ENCODE measurements at places on chromosomes 7 and 10. TPM values are rescaled to one million over a fixed set of nuclear protein-coding genes. Genes with fewer than 3 reads are reported as not detected.

Gene BLVRA
- 20.4 TPM for total RNA-seq

Gene OPN1SW
- not detected for total RNA-seq

- H3K27ac ChIP-seq = peak overlapping the region; percentile 27
- DNase-seq = peak; percentile 80
- no peaks in the 10 kb centered on the region for H3K27me3 ChIP-seq
- no peak overlapping the region for H3K4me3 ChIP-seq
- no peaks in the 10 kb centered on the region for H3K36me3 ChIP-seq
- peaks cover 5% of the 10 kb centered on the region for H3K4me1 ChIP-seq
Measured at GRCh38 chr7:4753598-4754432, 21.6 kb upstream of the AP5Z1 start.

GRCh38 chr7:154564676-154565075 lies 438.2 kb downstream of the PAXIP1 start:
- no peaks in the 10 kb centered on the region for H3K36me3 ChIP-seq
- H3K4me1 ChIP-seq = no peaks in the 10 kb centered on the region
- H3K4me3 ChIP-seq = no peak overlapping the region
- DNase-seq = no peak
- no peak overlapping the region for H3K27ac ChIP-seq
- H3K27me3 ChIP-seq = no peaks in the 10 kb centered on the region

DNA sequence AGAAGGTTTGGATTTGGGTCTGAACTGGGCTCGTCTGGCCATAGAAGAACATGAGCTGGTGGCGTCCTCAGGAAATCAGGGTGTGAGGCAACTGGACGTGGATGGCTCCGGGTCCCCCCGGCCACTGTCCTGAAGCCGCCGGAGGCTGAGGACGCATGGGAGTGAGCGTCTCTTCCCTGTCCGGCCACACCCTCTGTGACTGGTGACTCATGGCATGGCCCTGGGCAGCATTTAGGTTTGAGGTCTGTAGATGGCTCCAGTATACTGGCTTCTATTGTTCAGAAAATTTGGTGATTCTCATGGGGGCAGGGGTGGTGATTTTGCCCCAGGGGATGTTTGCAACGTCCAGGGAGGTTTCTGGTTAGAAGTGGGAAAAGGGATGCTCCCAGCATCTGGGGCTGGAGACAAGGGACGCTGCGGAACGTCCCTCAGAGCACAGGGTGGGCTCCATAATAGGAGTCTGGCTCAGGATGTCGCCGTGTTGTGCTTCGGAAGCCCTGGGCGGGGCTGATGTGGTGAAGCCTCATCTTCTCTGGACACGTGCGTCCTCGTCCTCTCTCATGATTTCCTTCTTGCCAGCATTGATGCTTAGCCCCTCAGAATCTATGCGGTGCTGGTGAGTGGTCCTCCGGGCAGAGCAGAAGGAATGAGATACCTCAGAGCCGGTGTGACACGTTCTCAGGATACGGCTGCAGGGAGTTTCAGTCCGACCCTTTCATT lies 49.9 kb downstream of the PITRM1 start:
- no peaks in the 10 kb centered on the region for H3K4me1 ChIP-seq
- DNase-seq = no peak
- H3K27me3 ChIP-seq = no peaks in the 10 kb centered on the region
- no peak overlapping the region for H3K4me3 ChIP-seq
- no peaks in the 10 kb centered on the region for H3K36me3 ChIP-seq

GRCh38 chr7:16514271-16514670 lies 12.4 kb upstream of the LRRC72 start:
- no peak for DNase-seq
- no peaks in the 10 kb centered on the region for H3K27me3 ChIP-seq
- no peaks in the 10 kb centered on the region for H3K4me1 ChIP-seq
- no peaks in the 10 kb centered on the region for H3K36me3 ChIP-seq

GRCh38 chr10:945778-946177 lies 14.3 kb upstream of the LARP4B start:
- H3K36me3 ChIP-seq = no peaks in the 10 kb centered on the region
- H3K27ac ChIP-seq = no peak overlapping the region
- H3K4me3 ChIP-seq = no peak overlapping the region
- no peak for DNase-seq

Gene CDK1
- 98.9 TPM for total RNA-seq

DNA sequence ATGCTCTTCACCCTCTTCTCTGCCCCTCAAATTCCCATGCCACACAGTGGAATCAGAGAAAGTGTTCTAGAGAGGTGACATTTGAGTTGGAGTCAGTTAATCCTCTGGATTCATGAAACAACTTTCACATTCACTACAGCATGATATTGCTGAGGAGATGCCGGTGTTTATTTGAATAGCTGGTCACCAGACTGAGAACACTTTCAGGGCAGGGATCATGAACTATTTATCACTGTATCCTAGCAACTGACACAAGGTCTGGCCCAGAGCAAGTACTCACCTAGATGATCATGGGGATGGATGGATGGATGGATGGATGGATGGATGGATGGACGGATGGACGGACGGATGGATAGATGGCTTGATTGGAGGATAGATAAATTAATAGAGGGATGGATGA lies 116.7 kb upstream of the ZMIZ1 start:
- H3K27ac ChIP-seq = no peak overlapping the region
- H3K4me1 ChIP-seq = no peaks in the 10 kb centered on the region
- H3K36me3 ChIP-seq = no peaks in the 10 kb centered on the region
- H3K27me3 ChIP-seq = no peaks in the 10 kb centered on the region
- DNase-seq = no peak

Gene KCP
- total RNA-seq = 0.18 TPM

DNA sequence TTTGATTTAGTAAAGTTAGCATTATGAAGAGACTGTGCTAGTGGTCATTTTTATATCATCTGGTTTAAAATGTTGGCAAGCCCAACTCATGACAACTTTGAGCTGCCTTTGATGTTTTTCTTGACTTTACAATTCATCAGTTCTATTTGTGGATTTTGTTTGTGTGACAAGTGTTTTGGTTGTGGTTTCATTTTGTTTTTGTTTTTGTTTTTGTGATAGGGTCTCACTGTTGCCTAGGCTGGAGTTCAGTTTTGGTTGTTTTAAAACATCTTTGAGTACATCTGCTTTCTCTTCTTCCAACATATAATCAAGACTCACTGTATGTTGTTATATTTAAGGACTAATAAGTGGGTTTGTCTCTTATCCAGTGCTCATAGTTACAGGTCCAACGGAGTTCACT lies 17.6 kb upstream of the SFR1 start:
- no peaks in the 10 kb centered on the region for H3K4me1 ChIP-seq
- H3K36me3 ChIP-seq = no peaks in the 10 kb centered on the region
- no peak for DNase-seq
- no peaks in the 10 kb centered on the region for H3K27me3 ChIP-seq
- no peak overlapping the region for H3K4me3 ChIP-seq

- H3K27me3 ChIP-seq = no peaks in the 10 kb centered on the region
- H3K36me3 ChIP-seq = no peaks in the 10 kb centered on the region
- H3K4me1 ChIP-seq = no peaks in the 10 kb centered on the region
- no peak for DNase-seq
- no peak overlapping the region for H3K27ac ChIP-seq
- no peak overlapping the region for H3K4me3 ChIP-seq
Measured at GRCh38 chr10:80878330-80878729, 340.6 kb downstream of the SH2D4B start.

Gene LRIT1
- not detected for total RNA-seq

Gene TRIM50
- total RNA-seq = not detected

- H3K36me3 ChIP-seq = no peaks in the 10 kb centered on the region
- no peaks in the 10 kb centered on the region for H3K27me3 ChIP-seq
- no peak overlapping the region for H3K4me3 ChIP-seq
- DNase-seq = no peak
Measured at GRCh38 chr7:13988065-13988464, 1.4 kb downstream of the ETV1 start.

DNA sequence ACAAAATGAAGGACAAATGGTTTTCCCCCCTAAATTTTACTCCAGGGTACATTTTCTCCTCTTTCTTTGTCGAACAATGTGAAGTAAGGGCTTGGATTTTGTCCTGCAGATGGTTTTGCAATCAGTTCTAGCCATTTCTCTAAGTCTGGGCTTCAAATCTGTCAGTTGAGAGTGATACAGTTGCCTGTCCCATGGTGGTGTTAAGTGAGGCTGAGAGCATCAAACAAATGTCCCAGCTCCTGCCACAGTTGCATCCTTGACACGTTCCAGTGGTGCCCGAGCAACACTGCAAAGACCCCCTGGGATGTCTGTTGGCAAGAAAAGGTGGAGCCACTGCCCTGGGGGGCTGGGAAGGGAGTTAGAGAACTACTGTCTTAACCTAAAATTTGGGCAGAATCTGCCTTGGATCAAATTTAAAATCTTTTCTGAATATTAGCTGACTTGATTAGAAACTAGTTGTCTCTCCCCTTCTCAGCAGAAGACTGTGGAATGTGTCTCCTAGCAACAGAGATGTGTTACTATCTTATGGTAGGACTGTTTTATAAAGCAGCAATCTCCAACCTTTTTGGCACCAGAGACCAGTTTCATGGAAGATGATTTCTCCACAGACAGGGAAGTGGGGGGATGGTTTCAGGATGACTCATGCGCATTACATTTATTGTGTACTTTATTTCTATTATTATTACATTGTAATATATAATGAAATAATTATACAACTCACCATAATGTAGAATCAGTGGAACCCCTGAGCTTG lies 102.0 kb upstream of the STEAP1B start:
- H3K27me3 ChIP-seq = no peaks in the 10 kb centered on the region
- no peak overlapping the region for H3K4me3 ChIP-seq
- DNase-seq = no peak
- no peaks in the 10 kb centered on the region for H3K36me3 ChIP-seq

Gene CARD11
- 1.0 TPM for total RNA-seq

DNA sequence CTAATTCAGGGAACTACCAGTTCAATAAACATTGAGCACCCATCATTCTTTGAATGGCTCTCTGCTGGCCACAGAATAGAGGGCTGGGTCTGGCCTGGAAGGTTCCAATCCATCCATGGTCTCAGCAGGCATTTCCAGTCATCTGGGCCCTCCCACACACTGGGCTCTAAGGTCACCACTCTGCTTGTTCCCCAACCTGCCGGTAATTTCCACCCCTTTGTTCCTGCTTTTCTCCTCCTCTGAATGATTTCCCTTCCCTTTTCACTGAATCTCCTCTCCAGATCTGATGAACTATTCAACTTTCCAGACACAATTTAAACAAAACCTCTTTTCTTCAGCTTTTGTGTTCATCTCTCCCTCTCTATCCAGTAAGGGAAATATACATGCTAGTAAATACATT lies 2.6 kb downstream of the BZW2 start:
- no peaks in the 10 kb centered on the region for H3K27me3 ChIP-seq
- H3K27ac ChIP-seq = no peak overlapping the region
- H3K4me1 ChIP-seq = no peaks in the 10 kb centered on the region
- H3K4me3 ChIP-seq = no peak overlapping the region
- no peak for DNase-seq

- no peaks in the 10 kb centered on the region for H3K27me3 ChIP-seq
- peak overlapping the region; percentile 90 for H3K27ac ChIP-seq
- no peaks in the 10 kb centered on the region for H3K4me1 ChIP-seq
- DNase-seq = peak; percentile 46
Measured at GRCh38 chr7:94391726-94392392, 2.8 kb upstream of the COL1A2 start.
